ENCODE measurements at places on chromosomes 2 and 18. TPM values are rescaled to one million over a fixed set of nuclear protein-coding genes. Genes with fewer than 3 reads are reported as not detected.
A peak's percentile ranks its signal among the peaks of the same experiment; 100 is the strongest.

GRCh38 chr2:226274143-226274542 lies 525.5 kb downstream of the IRS1 start:
- no peak for DNase-seq

- no peak for DNase-seq
These were observed 2.8 kb downstream of the COLEC12 start for GRCh38 chr18:497688-498087.

DNA sequence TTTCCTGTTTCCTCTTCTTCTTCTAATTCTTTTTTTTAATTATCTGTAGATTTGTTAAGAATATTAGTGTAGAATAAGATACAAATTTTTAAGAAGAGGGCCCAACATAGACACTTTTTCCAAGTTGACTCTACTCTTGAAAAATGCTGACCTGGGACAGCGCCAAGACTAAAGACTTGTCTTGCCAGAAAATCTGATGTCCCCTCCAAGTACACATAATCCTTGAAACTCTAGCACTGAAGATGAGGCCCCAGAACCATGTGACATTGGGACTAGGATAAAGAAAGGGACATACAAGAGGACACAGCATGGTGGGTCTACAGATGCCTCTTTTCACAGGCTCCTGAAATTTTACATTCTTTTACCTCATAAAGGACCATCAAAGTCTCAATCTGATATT lies 271.6 kb upstream of the SESTD1 start:
- DNase-seq = no peak

- no peak for DNase-seq
These were observed 1.1 kb downstream of the LMAN1 start for GRCh38 chr18:59357928-59358327.

DNA sequence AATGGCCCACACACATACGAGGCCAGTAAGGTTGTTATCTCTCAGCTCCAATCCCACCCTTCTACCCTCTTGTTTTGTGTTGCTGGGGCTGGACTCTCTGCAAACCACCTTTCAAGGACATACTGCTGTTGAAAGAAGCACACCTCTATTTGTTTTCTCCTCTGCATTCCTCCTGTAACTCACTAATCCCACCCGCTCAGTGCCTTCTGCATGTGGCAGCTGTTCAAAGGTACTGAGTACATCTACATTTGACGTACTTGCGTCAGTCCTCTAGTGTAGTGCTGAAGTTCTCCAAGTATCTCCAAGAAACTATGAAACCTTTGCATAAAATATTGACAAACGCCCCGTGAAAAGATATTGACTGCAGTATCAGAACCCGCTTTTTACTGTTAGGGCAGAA lies 310.6 kb downstream of the AFF3 start:
- DNase-seq = no peak

DNA sequence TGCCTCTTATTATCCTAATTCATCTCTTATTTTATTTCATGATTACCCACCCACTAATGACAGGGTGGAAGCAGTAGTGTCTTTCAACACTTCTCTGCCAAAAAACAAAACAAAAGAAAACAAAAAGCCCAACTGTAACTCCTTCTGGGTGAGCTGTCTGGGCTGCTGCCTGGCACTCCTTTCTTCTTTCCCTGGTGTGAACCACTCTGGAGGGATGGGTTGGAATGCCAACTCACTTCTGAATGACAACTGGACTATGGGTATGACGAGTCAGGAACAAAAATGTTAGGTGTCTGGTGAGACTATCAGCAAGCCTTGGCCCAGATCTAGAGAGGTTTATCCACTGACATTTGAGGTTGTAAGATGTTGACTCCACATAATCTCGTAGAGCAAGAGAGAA lies 88.3 kb upstream of the ITGB6 start:
- no peak for DNase-seq

GRCh38 chr2:98634406-98635092 lies 26.2 kb downstream of the UNC50 start:
- no peak for DNase-seq

DNA sequence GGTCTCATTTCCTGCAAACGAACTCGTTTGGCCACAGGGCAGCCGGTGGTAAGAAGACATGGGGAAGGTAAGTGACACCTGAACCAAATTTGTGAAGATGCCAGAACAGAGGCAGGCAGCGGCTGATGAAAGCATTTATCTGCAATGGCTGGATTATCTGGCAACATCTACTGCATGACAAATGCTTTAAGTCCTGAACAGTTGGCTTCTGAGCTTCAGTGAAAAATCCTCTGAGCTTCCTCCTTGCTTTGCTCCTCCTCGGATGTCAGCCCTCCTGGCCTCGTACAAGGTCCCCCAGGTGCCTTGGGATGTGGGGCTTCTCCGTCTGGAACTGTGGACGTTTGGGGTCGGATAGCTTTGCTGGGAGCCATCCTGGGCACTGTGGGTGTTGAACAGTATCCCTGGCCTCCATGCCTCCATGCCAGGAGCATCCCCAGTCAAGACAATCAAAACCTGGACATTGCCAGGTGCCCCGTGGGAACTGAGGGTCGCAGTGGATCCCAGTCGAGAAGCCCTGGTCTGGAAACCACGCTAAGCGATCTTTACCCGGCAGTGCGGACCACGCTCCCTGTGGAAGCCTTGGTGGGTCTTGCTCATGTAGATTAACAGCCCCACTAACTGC lies 49.3 kb downstream of the KCNG2 start:
- no peak for DNase-seq

DNA sequence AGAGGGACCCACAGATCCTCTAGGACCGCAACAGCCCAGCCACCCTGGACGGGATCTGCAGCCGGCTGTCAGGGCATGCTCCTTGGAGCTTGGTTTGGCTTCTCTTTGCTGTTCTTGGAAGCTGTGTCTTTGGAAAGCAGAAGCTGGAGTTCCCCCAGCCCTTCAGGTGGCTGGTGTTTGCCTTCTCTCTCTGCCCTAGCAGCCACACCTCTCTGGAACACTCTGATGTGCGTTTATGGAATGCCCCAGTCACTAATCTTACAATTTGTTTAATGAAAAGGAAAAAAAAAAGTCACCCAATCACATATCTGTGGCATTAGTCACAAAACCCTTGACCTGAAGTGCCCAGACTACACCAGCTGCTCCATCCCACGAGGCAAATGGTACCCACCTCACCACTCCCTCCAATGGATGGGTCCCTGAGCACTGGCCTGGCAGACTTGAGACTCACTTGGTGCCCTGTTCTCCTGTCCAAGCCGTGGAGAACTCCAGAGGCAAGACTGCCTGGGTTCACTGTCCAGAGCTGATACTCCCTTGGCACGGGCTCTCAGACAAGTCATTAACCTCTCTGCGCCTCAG lies 70.2 kb upstream of the DAPL1 start:
- DNase-seq = no peak

- no peak for DNase-seq
These were observed 10.1 kb downstream of the CAPG start for GRCh38 chr2:85400023-85400422.

GRCh38 chr2:12316476-12316875 lies 400.3 kb upstream of the TRIB2 start:
- DNase-seq = no peak

DNA sequence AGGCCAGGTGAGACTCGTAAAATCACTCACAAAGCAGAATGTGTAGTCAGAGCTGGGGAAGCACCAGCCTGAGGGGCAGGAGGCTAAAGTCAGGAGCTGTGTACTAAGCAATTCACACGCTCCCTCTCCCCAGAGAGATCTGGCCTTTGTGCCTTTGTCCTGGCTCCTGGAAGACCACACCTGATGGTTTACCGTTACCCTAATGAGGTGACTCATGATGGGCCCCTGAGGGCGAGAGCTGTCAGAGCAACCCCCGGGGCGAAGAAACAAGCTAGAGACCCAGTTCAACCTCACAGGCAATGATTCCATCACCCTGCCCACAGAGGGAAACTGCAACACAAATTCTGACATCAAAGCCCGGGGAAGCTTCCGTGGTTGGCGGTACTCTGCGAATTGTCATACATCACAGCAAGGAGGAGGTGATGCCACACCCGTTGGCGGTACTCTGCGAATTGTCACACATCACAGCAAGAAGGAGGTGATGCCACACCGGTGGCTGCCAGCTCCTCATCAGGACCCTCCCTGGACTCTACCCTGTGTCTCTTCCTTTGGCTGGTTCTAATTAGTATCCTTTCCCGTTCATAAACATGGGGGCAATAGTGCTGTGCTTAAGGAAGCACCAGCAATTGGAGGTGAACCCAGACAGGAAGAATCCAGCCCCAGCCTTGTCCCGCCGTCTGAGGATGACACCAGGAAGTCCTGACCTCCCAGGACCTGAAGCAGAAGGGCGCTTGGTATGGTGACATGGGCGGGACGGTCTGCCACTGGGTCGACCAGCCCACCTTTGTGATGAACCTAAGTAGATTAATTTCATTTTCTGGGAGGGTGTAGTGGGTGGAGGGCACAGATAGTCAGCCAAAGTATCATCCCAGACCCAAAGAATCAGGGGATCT lies 30.5 kb downstream of the B3GNT7 start:
- DNase-seq = no peak

- no peak for DNase-seq
These were observed 64.2 kb upstream of the SH3RF3 start for GRCh38 chr2:109064660-109065390.

DNA sequence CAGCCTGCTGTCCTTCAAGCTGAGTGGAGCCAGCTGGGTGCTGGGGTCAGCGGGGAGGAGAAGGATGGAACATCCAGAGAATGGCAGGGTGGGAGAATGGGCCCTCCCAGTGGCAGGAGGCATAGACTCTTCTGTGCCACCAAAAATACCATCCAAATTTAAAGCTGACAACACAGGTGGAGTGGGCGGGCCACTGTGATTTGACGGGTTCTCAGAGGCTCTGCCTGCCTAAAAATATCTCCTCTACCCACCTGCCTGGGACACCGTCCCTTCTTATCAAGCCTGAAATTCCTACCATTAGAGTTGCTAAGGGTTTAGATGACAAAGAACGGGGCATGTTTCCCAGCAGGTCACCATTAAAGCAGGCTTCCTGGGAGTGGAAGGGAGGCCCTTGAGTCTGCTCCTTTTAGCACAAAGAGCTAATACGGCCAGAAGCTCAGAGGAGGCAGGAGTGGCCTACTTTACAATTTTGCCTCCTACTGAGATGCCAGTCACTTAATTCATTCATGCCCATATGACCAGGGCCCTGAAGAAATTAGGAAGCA lies 19.8 kb upstream of the MARCHF4 start:
- DNase-seq = no peak

DNA sequence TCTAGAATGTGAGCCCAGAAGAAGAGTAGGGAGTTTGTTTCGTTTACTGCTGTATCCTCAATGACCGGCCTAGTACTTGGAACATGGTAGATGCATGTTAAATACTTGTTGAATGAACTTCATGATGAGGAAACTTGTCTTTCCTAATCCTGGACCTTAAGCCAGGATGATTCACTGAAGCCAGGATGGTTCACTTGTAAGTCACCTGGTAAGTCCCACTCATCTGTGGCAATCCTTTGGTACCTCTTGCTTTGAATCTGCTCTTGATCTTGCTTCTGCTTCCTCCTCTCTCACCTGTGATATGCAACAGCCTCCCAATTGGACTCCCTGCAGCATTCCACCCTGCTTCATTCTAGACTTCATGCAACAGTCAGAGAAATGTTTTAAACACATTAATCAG lies 43.6 kb downstream of the QPCT start:
- DNase-seq = no peak

DNA sequence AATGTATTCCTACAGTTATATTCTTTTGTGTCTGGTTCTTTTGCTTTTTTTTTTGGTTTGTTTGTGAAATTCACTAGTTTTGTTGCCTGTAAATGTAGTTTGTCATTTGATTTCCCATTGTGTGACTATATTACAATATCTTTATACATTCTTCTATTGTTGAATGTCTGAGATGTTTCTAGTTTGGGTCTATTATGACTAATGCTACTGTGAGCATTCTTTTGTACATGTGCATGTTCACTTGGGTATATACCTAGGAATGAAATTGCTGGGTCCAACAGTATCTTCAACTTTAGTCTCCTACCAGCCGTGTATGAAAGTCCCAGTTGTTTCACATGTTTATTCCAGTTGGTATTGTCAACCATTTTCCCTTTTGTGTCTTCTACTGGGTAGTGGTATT lies 112.7 kb upstream of the RBMS1 start:
- DNase-seq = no peak

GRCh38 chr2:221096706-221097567 lies 475.2 kb downstream of the EPHA4 start:
- DNase-seq = no peak

DNA sequence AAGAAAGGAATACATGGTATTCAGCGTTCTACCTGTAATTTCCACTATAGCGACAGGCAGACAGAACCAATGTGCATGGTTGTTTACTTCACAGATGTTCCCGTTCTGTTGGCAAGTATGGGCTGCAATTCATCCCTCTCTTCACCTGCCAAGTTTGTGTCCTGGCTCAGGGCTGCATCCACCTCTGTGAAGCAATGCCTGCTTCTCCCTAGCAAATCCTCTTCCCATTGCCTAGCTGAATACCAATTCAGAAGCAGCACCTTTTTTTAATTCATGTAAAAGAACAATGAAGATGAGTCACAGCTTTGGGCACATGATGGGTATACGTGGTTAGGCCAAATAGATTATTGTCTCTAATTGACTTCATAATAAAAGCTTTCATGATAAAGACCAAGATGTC lies 54.7 kb upstream of the LRATD1 start:
- no peak for DNase-seq

- DNase-seq = no peak
These were observed 157.4 kb downstream of the DTNA start for GRCh38 chr18:34867520-34867919.

DNA sequence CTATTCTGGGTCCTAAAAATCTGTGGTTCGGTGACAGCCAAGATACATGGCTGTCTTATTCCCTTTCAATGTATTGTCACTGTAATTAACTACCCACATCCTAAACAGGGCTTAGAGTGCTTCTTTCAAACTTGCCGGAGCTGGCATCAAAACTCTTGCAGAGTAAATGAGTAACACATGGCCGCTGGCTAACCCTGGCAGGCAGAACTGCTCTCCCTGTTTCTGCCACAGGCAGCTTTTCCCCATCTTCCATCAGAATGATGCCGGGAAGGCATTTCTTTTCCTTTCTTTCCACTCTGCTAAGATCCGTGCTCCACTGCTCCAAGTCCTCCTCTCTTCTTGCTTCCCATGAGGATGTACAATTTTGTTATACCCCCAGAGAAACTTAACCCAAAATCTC lies 54.8 kb upstream of the PTPRM start:
- DNase-seq = no peak

- DNase-seq = peak; percentile 33
These were observed 58.6 kb upstream of the HS6ST1 start for GRCh38 chr2:128377071-128377910.

GRCh38 chr2:241799522-241800197 lies 9.3 kb upstream of the NEU4 start:
- DNase-seq = peak; percentile 32

- DNase-seq = no peak
These were observed 1557.5 kb upstream of the ACVR2A start for GRCh38 chr2:146287281-146287680.

- DNase-seq = no peak
These were observed 14.4 kb upstream of the VRK2 start for GRCh38 chr2:58032016-58032763.

The GREB1L gene
- 0.74 TPM for total RNA-seq

The HAT1 gene
- total RNA-seq = 26.5 TPM

The COLEC12 gene
- 79.2 TPM for total RNA-seq

The RAB27B gene
- 20.1 TPM for total RNA-seq

The CNGA3 gene
- 0.18 TPM for total RNA-seq

The TRIM43 gene
- total RNA-seq = not detected

The DLX1 gene
- not detected for total RNA-seq

The STK25 gene
- total RNA-seq = 125 TPM

The ZNF397 gene
- 33.1 TPM for total RNA-seq

The CHRNA1 gene
- not detected for total RNA-seq

The LYG2 gene
- not detected for total RNA-seq

The ANAPC1 gene
- 32.2 TPM for total RNA-seq

The ANKRD29 gene
- 56.5 TPM for total RNA-seq

The IL1F10 gene
- not detected for total RNA-seq

The NPHP1 gene
- total RNA-seq = 6.8 TPM

Measured in lower lobe of right lung (tissue), 2 donors.